GM12892 (cell line): ENCODE measurements at places on chromosomes 16 and 17.

DNA sequence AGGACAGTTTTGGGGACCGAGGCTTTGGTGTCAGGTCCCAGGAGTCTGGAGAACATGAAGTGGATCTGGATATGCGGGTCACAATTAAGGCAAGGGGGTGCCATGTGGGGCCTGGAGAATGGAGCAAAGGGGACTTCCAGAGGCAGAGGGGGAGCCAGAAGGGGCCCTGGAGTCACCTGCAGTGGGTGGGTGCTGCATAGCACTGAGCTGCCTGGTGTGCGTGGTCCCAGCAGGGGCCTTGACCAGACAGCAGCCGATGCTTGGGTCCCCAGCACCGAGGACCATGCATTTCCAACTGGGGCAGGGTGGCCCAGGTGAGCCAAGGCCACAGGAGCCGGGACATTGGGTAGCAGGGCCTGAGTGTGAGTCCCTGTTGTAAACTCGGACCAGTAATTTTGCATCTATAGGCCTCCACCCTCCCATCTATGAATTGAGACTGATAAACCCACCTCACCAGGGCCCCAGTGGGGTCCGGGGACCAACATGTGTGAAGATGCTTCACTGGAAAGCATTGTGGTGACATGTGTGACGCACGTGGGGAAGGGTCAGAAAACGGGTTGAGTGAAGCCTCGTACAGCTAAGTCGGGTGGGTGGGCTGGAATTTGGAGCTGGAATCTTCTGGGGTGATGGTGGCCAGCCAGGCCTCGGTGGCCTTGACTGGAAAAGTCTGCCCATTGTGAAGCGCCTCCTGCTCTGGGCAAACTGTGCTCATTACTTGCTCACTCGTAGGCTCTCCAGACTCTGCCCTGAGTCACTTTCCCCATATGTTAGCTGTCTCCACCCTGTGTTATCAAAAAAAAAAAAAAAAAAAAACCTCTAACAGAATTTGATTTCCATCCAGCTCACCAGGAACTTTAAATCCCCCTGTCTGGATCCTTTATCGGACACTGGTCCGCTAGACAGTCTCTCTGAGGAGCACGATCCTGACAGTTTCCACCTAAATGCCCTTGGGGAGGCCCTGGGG is 90.5 kb upstream of the ZNF469 start:
- DNase-seq, result no peak

DNA sequence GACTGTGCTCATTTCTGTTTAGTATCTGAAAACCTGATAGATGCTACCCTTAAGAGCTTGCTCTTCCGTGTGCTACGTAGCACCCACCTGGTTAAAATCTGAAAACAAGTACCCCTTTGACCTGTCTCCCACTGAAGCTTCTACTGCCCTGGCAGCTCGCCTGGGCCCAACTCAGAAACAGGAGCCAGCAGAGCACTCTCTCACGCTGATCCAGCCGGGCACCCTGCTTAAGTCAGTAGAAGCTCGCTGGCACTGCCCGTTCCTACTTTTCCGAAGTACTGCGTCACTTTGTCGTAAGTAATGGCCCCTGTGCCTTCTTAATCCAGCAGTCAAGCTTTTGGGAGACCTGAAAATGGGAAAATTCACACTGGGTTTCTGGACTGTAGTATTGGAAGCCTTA is 18.9 kb downstream of the NTAN1 start:
- DNase-seq, result no peak

DNA sequence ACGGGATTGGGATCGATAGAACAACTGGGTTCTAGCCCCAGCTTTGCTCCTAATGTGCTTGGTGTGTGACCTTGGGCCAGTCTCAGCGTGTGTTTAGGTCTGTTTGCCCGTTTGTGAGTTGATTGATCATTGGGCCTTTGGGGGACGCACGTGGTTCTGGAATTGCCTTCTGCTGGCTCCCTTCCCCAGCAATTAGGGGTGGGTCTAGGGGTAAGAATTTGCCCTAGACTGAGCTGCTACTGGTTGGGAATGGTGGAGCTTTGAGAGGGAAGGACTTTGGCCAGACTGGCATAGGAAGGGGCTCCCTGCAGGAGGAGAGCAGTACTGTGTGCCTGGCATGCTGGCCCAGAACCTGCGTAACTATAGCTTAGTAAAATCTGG is 1.5 kb downstream of the SPNS2 start:
- DNase-seq, result no peak

GRCh38 chr17:1089915-1090314 is 89.9 kb downstream of the ABR start:
- DNase-seq, result no peak

- peak; percentile 13 for DNase-seq
These were observed at the start of gene EVI2A for GRCh38 chr17:31321481-31321880. Gene EVI2A, minus strand, starts transcription at chr17:31321622. Its CDS starts 2,609 bp downstream, at chr17:31319013.

- DNase-seq, result no peak
These were observed 29.3 kb downstream of the MARF1 start for GRCh38 chr16:15613676-15614075.

DNA sequence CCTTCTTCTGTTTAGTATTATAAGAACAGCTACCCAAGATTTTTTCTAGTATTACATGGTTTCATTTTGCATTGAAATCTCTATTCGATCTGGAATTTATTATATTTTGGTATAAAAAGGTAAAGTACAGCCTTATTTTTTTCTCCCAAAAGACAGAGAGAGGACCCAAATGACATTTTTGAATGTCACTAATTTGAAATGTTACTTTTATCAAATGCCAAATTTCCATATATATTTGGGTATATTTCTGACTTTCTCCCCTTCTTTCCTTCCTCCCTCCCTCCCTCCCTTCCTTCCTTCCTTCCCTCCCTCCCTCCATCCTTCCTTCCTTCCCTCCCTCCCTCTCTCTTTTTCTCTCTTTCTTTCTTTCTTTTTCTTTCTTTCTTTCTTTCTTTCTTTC is 6.2 kb upstream of the CHP2 start:
- no peak for DNase-seq

DNA sequence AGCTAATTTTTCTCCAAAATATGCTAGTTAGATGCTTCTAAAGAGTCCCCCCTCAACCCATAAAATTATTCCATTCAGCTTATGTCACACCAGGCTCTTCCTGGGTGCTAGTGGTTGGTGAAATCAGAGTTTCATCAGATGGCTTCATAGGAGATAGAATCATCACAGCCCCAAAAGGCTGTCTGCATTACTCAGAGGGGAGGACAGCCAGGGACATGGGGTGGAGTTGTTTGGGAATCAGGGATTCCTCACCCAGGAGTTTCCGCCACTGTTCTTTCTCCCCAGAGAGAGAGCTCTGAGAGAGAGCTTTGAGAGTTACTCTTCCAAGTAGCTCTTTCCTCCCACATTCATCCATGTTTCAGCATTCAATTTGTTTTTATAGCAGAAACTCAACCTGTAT is 288 bp upstream of the KRT34 start:
- DNase-seq, result no peak

DNA sequence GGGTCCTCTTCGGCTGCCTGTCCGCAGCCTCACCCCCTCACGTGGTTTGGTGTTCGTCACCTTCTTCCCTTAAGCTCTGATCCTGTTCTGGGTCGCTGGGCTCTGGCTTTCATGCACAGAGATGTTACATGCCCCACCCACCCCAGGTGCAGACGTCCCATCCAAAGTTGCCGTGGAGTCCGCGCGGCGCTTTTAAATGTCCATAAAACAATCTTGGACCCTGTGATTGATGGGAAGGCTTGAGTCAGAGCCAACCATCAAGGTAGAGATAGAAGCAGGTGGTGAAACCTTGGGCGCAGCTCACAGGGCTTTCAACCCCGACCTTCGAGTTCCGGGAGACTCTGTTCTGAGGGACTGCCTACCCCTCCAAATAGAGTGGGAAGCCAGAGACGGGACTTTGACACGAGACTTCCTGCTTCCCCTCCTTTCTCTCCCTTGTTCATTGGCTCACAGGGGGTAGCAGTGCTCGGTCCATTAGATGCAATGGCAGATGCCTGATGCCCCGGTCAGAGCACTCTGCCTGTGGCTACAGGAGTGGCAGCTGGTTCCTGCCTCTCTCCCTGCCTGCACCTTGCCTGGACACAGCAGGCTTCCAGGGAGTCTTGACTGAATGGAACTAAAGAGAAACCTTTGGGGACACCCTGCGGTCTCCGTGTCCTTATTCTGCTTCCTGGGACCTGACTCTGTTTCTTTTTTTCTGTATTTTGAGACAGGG is 4.0 kb downstream of the ENGASE start:
- DNase-seq, result no peak

DNA sequence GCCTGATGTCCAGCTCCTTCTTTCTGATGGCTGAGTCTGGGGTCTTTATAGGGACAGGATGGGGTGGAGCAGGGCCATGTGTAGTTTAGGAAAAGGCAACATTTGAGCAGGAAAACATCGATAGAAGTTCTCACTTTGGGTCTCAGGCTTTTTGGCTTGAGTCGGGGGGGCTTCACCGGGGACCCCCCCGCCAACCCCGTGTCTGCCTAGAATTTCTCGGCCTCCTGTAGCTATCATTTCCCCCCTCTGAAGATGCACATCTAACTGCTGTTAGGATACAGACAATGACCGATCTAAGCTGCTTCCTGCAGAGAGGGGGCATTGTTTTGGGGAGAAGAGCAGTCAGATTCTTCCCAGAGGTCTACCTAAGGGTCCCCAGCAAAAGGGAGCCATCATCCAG is 16.7 kb upstream of the ZNHIT3 start:
- DNase-seq, result no peak

- no peak for DNase-seq
These were observed 127.8 kb downstream of the CPPED1 start for GRCh38 chr16:12675852-12676251.

GRCh38 chr17:2412561-2413021 is 11.7 kb upstream of the MNT start:
- DNase-seq, result no peak

DNA sequence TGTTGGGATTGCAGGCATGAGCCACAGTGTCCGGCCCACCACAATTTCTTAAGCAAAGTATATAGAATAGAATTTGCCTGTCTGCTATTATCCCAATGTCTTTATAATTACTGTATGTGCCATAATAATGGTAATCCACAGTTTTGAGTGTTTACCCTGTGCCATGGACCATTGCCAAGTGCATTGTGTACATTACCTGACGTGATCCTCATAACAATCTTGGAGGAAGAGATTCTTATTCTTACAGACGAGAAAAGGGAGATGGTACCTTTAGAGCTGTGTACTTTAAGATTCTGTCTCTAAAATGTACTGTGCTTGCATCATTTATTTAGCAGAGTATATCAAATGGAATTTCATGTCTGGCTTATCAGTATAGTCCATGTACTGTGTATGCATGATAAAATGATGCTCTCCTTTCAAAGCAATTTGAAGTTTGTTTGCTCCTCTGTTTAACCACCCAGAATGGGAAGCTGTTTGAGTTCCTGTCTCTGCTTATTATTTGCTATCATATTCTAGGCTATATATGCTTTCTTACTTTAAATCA is 13.8 kb upstream of the CDR2 start:
- DNase-seq, result no peak

DNA sequence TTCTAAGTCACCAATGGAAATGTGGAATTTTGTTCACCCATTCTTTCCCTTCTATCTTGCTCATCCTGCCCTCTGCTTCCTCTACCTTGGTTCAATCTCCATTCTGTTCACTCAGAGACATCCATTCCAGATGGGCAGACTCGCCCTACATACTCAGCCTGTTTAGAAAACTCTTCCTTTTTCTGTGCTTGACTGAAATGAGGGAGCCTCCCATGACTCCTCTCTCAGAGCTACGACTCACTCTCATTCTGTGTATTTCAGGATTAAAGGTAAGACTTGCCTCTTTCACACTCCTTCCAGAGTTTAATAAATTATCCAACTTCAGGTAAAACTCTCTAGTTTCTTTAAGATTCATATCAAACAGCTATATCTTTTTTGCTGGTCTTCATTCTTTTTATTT is 182.8 kb downstream of the HS3ST3A1 start:
- DNase-seq, result no peak

DNA sequence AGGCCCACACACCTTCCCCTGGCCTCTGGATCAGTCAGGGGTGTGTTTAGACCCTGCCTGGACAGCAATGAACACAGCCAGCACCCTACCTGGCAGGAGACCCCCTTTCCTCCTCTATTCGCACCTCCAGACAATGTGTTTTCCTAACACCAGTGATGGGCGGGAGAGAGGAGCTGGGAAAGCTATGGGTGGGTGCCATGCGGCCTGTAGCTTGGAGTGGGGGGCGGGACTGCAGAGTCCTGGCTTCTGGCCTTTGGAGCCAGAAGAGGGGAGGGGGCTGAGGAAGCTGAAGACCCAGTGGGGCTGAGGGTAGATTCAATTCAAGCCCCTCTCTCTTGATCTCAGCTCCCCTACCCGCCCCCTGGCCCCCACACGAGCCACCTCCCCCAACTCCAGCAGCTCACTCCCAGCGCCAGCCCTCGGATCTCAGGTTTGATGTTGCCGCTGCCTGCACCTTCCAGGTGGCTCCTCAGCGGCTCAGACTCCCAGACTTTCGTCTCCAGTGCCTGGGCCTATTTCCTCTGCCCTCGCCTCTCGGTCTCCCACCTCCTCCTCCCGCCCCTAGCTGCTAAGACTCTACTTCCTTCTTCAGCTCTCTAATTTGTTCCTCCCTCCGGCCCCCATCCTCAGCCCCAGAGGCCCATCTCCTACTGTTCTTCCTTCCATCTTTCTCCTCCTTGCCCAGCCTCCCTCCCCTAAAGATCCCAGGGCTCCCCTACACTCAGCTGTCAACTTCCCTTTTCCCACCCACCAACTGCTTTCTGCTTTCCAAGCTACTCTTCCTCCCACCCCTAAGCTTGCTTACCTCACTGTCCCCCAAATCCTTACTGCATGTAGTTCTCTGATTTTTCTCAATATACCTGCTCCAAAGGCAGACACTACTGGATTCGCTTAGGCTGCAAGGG is 6.8 kb upstream of the SP6 start:
- DNase-seq, result no peak

DNA sequence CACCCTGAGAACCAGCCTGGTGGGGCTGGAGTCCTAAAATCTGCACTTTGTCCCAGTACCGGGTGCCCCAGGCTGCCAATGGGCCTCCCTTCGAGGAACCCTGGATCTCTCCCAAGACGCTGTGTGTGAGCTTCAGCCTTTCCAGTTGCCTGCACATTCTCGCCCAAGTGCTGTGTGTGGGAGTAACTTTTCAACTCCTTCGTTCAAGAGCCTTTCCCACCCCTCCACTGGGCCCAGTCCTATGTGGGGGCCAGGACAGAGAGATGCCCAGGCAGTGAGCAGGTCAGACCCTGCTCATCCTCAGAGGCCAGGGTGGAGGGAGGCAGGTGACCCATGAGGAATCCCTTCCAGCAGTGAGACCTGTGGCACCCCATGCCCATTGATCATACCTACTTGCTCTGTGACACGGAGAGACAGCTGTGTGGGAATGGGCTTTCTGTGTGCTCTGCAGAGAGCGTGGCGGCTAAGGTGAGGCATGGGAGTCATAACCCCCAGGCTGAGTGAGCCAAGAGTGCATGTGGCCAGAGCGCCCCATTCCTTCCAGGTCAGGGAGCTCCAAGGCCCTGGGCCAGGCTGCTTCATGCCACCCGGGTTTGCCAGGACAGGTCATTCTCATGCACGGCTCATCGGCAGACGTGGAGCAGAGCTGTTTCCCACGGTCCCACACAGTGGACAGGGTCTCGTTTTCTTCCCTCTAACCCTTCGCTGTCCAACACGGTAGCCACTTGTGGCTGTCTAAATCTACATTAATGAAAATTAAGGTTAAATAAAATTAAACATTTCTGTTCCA is 154.4 kb downstream of the CLEC16A start:
- DNase-seq, result no peak
